ENCODE measurements at places on chromosomes 11 and 22. TPM values are rescaled to one million over a fixed set of nuclear protein-coding genes. Genes with fewer than 3 reads are reported as not detected.

GRCh38 chr11:6269994-6270393 is 10.4 kb downstream of the CCKBR start:
- no peak overlapping the region for H3K4me3 ChIP-seq
- H3K27ac ChIP-seq, result no peak overlapping the region
- no peak for DNase-seq
- no peaks in the 10 kb centered on the region for H3K36me3 ChIP-seq
- no peaks in the 10 kb centered on the region for H3K27me3 ChIP-seq

DNA sequence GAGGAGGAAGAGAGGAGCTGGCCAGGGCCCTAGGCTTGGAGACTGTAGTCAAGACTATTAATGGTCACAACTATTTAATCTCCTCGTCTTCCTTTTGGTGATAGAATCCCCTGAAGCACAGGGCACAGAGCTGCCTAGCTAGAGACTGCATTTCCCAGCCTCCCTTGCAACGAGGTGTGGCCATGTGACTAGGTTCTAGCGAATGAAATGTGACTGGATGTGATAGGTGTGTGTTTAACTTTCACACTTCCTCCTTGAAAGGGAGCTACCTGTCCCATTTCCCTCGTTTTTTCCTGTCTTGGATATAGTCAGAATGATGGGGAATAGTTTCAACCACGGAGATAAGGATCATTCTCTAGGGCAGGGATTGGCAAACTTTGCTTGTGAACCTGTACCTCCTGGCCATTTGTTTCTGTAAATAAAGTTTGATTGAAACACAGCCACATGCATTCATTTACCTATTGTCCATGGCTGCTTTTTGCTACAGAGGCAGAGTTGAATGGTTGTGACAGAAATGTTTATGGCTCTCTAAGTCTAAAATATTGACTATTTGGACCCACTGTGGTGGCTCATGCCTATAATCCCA is 313.5 kb downstream of the MIAT start:
- H3K27me3 ChIP-seq, result no peaks in the 10 kb centered on the region
- H3K36me3 ChIP-seq, result no peaks in the 10 kb centered on the region
- H3K4me1 ChIP-seq, result no peaks in the 10 kb centered on the region

- H3K27me3 ChIP-seq, result no peaks in the 10 kb centered on the region
- peak within 1 kb of the TSS; percentile 55 for H3K27ac ChIP-seq
- no peak for DNase-seq
Observed at GRCh38 chr11:117985953-117986887, at the start of gene IL10RA. IL10RA (plus strand) TSS chr11:117986394; CDS start chr11:117986468, 74 bp downstream.

DNA sequence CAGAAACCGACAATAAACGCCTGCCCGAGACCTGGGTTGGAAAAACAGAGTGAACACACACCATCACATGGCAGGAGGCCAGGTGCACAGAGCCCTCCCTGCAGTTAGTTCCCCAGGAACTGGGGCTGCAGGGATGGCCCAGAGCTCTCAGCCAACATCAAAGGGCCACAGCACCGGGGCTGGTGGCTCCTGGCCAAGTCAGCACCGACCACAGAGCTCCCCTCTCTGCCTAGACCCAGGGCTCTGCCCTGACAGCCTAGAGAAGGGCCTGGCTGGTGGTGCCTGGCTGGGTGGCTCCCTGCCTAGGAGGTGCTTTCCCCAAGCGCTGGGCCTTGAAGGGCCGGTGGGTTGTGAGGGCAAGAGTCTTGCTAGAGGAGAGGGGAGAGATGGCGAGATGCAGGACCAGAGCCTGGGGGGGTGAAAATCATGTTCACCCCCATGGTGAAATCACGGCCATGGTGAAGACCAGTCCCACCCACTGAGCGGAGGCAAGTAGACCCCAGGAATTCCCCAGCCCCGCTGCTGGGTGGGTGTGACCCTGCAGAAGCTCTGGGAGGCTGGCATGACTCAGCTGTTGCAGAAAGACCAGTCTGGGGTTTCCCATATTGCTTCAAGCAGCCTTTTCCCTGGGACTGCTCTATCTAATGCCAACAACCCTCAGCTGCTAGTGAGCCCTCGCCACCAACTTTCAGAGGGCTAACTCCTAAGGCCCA is 7.2 kb upstream of the BID start:
- DNase-seq, result no peak
- no peak overlapping the region for H3K27ac ChIP-seq
- no peak overlapping the region for H3K4me3 ChIP-seq

GRCh38 chr11:86244063-86244521 is 461 bp upstream of the EED start:
- H3K4me3 ChIP-seq, result peak overlapping the region; percentile 98
- H3K27me3 ChIP-seq, result no peaks in the 10 kb centered on the region

GRCh38 chr22:20154602-20155187 is 3.8 kb upstream of the CCDC188 start:
- no peak overlapping the region for H3K27ac ChIP-seq
- H3K4me1 ChIP-seq, result no peaks in the 10 kb centered on the region
- no peaks in the 10 kb centered on the region for H3K36me3 ChIP-seq
- H3K27me3 ChIP-seq, result no peaks in the 10 kb centered on the region
- no peak overlapping the region for H3K4me3 ChIP-seq

- H3K4me1 ChIP-seq, result peaks cover 15% of the 10 kb centered on the region
- no peak overlapping the region for H3K27ac ChIP-seq
- H3K4me3 ChIP-seq, result no peak overlapping the region
- no peaks in the 10 kb centered on the region for H3K27me3 ChIP-seq
Observed at GRCh38 chr11:6413791-6414201, 5.1 kb downstream of the APBB1 start.

DNA sequence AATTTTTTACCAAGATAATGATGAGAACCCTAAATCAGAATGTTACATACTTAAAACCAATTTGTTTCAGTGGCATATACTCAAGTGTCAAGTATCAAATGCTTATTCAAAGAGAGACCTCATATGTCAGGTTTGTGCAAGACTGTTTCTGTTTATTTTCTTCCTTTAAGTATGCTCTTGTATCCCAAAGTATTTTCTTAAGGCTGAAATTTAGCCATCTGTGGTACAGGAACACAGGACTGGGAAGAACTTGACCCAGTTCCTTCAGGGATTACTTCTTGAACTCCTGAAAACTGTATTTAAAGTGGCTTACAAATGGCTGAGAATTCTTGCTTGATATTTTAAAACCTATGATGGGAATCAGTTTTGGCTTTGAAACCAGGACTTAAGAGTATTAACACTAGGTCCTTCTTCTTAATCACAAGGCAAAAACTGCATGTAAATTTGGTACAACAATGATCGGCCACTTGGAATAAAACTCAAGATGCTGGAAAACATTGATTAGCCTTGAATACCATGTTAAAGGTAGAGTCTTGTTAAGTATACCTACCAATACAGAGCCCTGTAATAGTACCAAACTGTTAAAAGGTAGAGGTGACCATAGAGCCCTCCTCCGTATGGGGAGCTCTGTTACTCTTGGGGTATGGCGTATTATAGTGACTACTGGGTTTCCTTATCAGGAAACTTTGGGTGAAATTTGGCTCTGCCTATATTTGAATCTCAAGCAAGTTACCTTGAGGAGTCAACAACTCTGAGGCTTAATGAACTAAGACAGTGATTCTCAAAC is 95.9 kb downstream of the BLID start:
- H3K27ac ChIP-seq, result no peak overlapping the region
- no peaks in the 10 kb centered on the region for H3K36me3 ChIP-seq
- no peak for DNase-seq
- peaks cover 6% of the 10 kb centered on the region for H3K4me1 ChIP-seq
- no peaks in the 10 kb centered on the region for H3K27me3 ChIP-seq

GRCh38 chr11:61587951-61588727 is 7.3 kb upstream of the SYT7 start:
- H3K4me3 ChIP-seq, result peak overlapping the region; percentile 83
- DNase-seq, result no peak
- no peaks in the 10 kb centered on the region for H3K27me3 ChIP-seq
- peaks cover 20% of the 10 kb centered on the region for H3K4me1 ChIP-seq

GRCh38 chr22:31160328-31160978 is 471 bp downstream of the RNF185 start:
- peaks cover 30% of the 10 kb centered on the region for H3K4me1 ChIP-seq
- H3K27ac ChIP-seq, result peak overlapping the region; percentile 95
- no peaks in the 10 kb centered on the region for H3K36me3 ChIP-seq
- no peak for DNase-seq
- peak overlapping the region; percentile 75 for H3K4me3 ChIP-seq
- no peaks in the 10 kb centered on the region for H3K27me3 ChIP-seq

- H3K27me3 ChIP-seq, result no peaks in the 10 kb centered on the region
- H3K4me3 ChIP-seq, result peak overlapping the region; percentile 70
- no peak for DNase-seq
- H3K36me3 ChIP-seq, result no peaks in the 10 kb centered on the region
- H3K27ac ChIP-seq, result peak overlapping the region; percentile 69
Observed at GRCh38 chr22:46027211-46028105, 50.5 kb upstream of the WNT7B start.

DNA sequence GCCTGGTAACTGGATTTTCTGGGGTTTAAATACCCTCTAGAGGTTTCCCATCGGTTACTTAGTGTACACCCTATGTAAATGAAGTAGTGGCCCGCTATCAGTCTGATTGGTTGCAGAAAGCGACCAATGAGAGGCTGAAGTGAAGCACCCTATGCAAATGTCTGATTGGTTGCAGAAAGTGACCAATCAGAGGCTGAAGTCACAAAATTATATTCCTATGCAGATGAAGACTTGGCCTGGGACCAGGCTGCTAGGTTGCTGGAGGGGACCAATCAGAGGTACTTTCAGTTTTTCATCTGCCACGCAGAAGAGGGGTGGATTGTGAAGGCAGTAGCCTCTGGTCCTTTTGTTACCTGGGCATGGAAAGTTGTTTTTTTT is 134.8 kb downstream of the TBC1D22A start:
- no peaks in the 10 kb centered on the region for H3K27me3 ChIP-seq
- no peak for DNase-seq
- no peak overlapping the region for H3K4me3 ChIP-seq

DNA sequence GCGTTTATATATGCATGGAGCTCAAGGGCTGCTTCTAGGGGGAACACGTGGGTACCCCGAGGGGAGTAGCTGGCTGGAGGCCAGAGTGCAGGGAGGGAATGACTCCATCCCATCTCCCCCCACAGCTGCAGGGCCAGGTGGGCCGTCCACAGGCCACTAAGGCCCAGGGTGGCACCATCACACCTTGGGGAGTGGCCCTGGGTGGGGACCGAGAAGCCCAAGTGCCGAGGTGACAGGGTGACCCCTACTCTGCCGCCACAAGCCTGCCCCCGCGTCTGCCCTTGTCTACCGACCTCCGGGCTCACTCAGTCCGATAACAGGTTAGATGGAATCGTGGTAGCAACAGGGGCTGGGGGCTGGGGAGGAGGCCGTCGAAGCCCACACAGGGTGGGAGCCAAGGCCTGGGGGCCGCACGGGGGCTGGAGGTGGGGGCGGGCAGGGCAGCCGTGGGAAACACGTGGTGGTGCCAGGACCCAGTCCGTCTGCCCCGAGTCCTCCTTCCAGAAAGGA is 125.7 kb downstream of the KCNQ1OT1 start:
- no peak overlapping the region for H3K4me3 ChIP-seq
- H3K27ac ChIP-seq, result no peak overlapping the region
- H3K27me3 ChIP-seq, result no peaks in the 10 kb centered on the region
- no peaks in the 10 kb centered on the region for H3K36me3 ChIP-seq

GRCh38 chr22:44718418-44718817 is 16.4 kb downstream of the PRR5 start:
- no peaks in the 10 kb centered on the region for H3K4me1 ChIP-seq
- no peak overlapping the region for H3K27ac ChIP-seq
- no peak for DNase-seq

- H3K36me3 ChIP-seq, result no peaks in the 10 kb centered on the region
- H3K27me3 ChIP-seq, result no peaks in the 10 kb centered on the region
- no peak for DNase-seq
- peaks cover 5% of the 10 kb centered on the region for H3K4me1 ChIP-seq
- H3K27ac ChIP-seq, result no peak overlapping the region
Observed at GRCh38 chr22:18032455-18033101, 8.2 kb upstream of the MICAL3 start.

Gene PHOX2A
- total RNA-seq, result not detected

Gene OR10D3
- not detected for total RNA-seq

Gene TSSK2
- not detected for total RNA-seq

Gene MMP26
- total RNA-seq, result not detected

Gene IRAG1
- total RNA-seq, result 281 TPM

Gene FGF3
- total RNA-seq, result not detected

Gene HBG1
- total RNA-seq, result not detected
